Neuronal stem cell (in vitro differentiated cells): ENCODE measurements at places on chromosomes 1 and 21.

- no peak overlapping the region for H3K4me3 ChIP-seq
- DNase-seq: no peak
- no peak overlapping the region for H3K27ac ChIP-seq
- H3K27me3 ChIP-seq: no peaks in the 10 kb centered on the region
- H3K36me3 ChIP-seq: no peaks in the 10 kb centered on the region
Measured at GRCh38 chr1:171213559-171214454, 28.7 kb downstream of the FMO2 start.

- peak; percentile 91 for DNase-seq
- peak within 1 kb of the TSS; percentile 94 for H3K27ac ChIP-seq
- H3K27me3 ChIP-seq: no peaks in the 10 kb centered on the region
- H3K4me1 ChIP-seq: no peaks in the 10 kb centered on the region
Measured at GRCh38 chr1:70221238-70222121, at the start of gene SRSF11. SRSF11 (plus strand) TSS chr1:70221380; CDS start chr1:70221637, 257 bp downstream.

- H3K4me3 ChIP-seq: no peak overlapping the region
- no peaks in the 10 kb centered on the region for H3K36me3 ChIP-seq
- no peak for DNase-seq
Measured at GRCh38 chr1:244042293-244042692, 8.8 kb upstream of the ZBTB18 start.

DNA sequence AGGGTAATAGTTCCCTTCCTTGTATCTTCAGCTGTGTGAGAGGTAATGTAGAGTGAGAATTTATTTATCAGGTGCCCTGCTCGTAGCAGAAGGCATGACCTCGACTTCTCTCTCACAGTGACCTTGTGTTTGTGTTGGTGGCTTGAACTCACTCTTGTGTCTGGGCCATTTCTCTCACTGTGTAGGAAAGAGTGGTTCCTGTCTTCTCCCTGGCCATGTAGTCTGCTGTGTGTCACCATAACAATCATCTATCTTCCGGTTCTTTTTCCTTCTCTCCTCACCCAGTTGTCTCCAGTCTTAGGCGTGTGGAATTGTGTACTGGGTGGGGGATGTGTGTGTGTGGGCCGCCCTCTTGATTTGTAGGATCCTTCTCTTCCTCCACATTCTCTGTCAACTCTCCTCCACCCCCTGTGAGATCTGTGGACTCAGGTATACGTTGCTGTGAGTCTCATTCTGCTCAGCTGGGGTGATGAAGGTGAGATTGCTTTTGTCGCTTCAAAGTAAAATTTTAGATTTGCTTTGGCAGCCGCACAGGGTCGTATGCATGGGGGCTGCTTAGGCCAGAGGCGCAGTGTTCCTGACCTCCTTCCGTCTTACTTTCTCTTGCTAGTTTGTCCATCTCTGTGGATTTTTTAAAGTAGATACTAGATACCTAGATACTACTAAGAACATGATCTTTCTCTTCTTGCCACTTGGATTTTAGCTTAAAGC lies 31.6 kb downstream of the MAPKAPK2 start:
- H3K4me3 ChIP-seq: no peak overlapping the region
- peaks cover 5% of the 10 kb centered on the region for H3K4me1 ChIP-seq
- no peaks in the 10 kb centered on the region for H3K36me3 ChIP-seq

- H3K27me3 ChIP-seq: no peaks in the 10 kb centered on the region
- no peaks in the 10 kb centered on the region for H3K4me1 ChIP-seq
- H3K36me3 ChIP-seq: no peaks in the 10 kb centered on the region
- DNase-seq: no peak
- no peak overlapping the region for H3K4me3 ChIP-seq
Measured at GRCh38 chr21:44617071-44617501, 5.2 kb downstream of the KRTAP10-8 start.

DNA sequence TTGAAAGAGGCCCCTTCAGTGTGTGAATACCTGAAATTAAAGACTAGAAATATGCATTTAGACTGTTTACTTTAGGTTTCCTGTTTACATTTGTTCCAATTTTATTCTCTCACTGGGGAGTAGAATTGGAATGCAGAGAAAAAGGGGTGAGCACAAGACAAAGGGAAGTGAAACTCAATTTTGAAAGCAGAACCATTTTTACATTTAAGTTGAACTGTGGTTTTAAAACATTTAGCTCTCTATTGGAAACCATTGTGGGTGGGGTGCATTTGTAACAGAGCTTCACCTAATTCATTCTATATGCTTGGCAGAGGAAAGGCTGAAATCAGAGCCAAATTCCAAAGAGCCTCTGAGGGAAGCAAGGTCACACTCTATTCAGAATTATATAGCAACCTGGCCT lies 235.3 kb upstream of the C1orf105 start:
- no peak for DNase-seq
- H3K4me3 ChIP-seq: no peak overlapping the region

- no peak overlapping the region for H3K27ac ChIP-seq
- H3K36me3 ChIP-seq: peaks cover 1% of the 10 kb centered on the region
- DNase-seq: no peak
- H3K27me3 ChIP-seq: peaks cover 6% of the 10 kb centered on the region
- peaks cover 45% of the 10 kb centered on the region for H3K4me1 ChIP-seq
Measured at GRCh38 chr1:201021630-201022492, 1.7 kb downstream of the KIF21B start.

- no peak overlapping the region for H3K27ac ChIP-seq
- no peak for DNase-seq
- H3K4me1 ChIP-seq: peaks cover 15% of the 10 kb centered on the region
- H3K4me3 ChIP-seq: no peak overlapping the region
Measured at GRCh38 chr1:3186526-3186921, 117.5 kb downstream of the PRDM16 start.

DNA sequence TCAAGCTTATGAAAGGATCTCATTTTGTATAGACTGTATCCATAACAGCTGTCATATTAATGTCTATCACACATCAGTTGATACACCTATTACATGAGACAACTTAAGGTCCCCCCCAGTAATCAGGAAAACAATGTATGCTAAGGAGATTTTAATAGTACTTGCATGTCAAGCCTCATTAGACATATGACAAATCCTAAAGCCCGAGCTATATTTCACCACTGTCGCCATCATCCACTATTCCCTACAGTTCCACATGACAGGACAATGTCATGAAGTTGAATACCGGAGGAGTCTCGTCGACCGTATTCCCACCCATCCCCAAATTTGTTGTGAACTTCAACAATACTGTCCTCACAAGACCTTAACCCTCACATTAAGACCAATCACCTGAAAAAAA lies 3.4 kb downstream of the HMGN1 start:
- peaks cover 26% of the 10 kb centered on the region for H3K36me3 ChIP-seq
- H3K27me3 ChIP-seq: no peaks in the 10 kb centered on the region
- no peak overlapping the region for H3K27ac ChIP-seq
- H3K4me1 ChIP-seq: peaks cover 20% of the 10 kb centered on the region
- H3K4me3 ChIP-seq: no peak overlapping the region

DNA sequence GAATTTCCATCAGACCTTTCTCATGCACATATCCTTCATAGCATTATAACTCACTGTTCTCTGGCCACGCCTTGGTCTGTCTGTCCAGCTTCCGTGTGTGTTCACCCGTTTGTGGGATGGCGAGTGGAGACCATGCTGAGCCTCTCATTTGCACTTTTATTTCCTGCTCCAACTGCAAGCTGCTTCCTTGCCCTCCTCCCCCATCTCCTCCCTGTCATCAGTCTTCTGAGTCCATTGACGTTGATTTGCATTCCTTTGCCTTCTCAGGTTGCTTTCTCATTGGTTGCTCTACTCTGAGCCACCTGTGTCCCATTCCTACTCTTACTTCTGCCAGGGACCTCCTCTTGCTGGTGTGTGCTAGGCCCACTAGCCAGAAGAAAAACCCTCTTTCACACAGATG lies 146.4 kb downstream of the NOS1AP start:
- H3K4me1 ChIP-seq: peaks cover 24% of the 10 kb centered on the region
- H3K4me3 ChIP-seq: no peak overlapping the region

- H3K27me3 ChIP-seq: no peaks in the 10 kb centered on the region
- no peak for DNase-seq
- no peaks in the 10 kb centered on the region for H3K4me1 ChIP-seq
- H3K27ac ChIP-seq: no peak within 1 kb of the TSS
- H3K36me3 ChIP-seq: no peaks in the 10 kb centered on the region
Measured at GRCh38 chr1:173050865-173051264, at the start of gene TNFSF18. TNFSF18 (minus strand) TSS chr1:173050941; CDS start chr1:173050896, 45 bp downstream.

- no peaks in the 10 kb centered on the region for H3K27me3 ChIP-seq
- H3K4me3 ChIP-seq: no peak overlapping the region
- H3K27ac ChIP-seq: no peak overlapping the region
Measured at GRCh38 chr21:31366825-31367224, 22.8 kb upstream of the TIAM1 start.

DNA sequence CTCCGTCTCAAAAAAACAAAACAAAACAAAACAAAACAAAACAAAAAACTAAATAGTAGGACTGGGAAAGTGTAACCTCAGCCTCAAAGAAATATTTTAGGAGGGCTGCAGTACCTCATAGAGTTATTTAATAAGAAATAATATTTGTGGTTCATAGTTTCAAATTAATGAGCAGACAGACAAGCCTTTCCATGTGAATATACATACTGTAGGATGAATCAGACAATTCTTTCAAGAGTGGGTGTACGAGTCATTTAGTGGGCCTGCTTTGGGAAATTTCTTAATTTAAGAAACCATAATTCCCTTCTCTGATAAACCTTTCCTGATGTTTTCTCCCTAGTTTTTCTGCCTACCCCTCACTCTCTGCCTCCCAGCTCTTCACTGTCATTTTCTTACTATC lies 52.5 kb downstream of the CDC14A start:
- no peaks in the 10 kb centered on the region for H3K27me3 ChIP-seq
- DNase-seq: no peak
- H3K4me3 ChIP-seq: no peak overlapping the region
- H3K4me1 ChIP-seq: peaks cover 10% of the 10 kb centered on the region

- no peak for DNase-seq
- H3K27me3 ChIP-seq: no peaks in the 10 kb centered on the region
- no peaks in the 10 kb centered on the region for H3K36me3 ChIP-seq
- no peaks in the 10 kb centered on the region for H3K4me1 ChIP-seq
- H3K27ac ChIP-seq: no peak overlapping the region
Measured at GRCh38 chr1:86101616-86102015, 55.0 kb downstream of the COL24A1 start.

DNA sequence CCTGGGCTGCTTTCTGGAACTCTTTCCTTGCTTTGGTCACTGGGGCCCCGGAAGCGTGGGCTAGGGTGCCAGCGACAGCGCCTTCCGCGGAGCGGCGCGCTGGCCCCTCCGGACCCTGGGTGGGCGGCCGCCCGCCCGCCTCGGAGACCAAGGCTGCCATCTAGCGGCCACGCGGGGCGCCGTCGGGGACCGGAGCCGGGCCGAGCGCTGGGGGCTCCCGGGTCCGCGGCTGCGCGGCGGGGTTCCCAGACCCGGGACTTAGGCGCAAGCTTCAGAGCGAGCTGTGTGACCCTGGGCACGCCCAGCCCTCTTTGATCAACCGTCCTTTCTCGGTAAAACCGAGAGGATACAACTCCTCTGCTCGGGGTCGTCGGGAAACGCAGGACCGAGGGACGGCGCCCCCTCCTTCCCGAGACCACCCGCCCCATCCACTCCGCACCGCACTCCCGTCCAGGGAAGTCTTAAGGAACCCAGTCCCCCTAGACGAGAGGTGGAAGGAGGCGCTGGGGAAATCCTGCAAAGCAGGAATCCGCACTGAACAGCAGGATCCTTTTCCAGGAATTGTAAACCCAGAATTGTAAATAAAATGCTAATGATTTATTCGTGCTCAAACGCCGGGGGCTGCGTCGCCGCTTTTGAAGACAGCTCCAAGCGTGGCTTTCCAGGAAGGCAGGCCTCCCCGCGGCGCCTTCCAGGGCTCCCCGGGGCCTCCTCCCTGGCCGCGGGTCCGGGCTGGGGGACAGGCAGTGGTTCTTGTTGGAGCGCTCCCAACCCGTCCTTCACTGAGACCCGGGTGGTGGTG lies 41.2 kb downstream of the RRAGC start:
- DNase-seq: peak; percentile 76
- H3K27ac ChIP-seq: no peak overlapping the region
- no peaks in the 10 kb centered on the region for H3K36me3 ChIP-seq
- H3K27me3 ChIP-seq: no peaks in the 10 kb centered on the region
- H3K4me1 ChIP-seq: peaks cover 23% of the 10 kb centered on the region
- peak overlapping the region; percentile 73 for H3K4me3 ChIP-seq

- H3K27me3 ChIP-seq: peaks cover 2% of the 10 kb centered on the region
- DNase-seq: no peak
- H3K36me3 ChIP-seq: no peaks in the 10 kb centered on the region
- no peak overlapping the region for H3K27ac ChIP-seq
- H3K4me1 ChIP-seq: no peaks in the 10 kb centered on the region
Measured at GRCh38 chr21:41429925-41430491, 4.0 kb downstream of the MX1 start.

- H3K27me3 ChIP-seq: no peaks in the 10 kb centered on the region
- H3K4me1 ChIP-seq: no peaks in the 10 kb centered on the region
Measured at GRCh38 chr1:185514311-185514710, 197.3 kb upstream of the IVNS1ABP start.

GRCh38 chr1:40221977-40222772 lies 25.6 kb upstream of the TMCO2 start:
- no peak overlapping the region for H3K27ac ChIP-seq
- H3K4me3 ChIP-seq: no peak overlapping the region
- no peaks in the 10 kb centered on the region for H3K27me3 ChIP-seq
- no peaks in the 10 kb centered on the region for H3K4me1 ChIP-seq
- H3K36me3 ChIP-seq: peaks cover 63% of the 10 kb centered on the region

DNA sequence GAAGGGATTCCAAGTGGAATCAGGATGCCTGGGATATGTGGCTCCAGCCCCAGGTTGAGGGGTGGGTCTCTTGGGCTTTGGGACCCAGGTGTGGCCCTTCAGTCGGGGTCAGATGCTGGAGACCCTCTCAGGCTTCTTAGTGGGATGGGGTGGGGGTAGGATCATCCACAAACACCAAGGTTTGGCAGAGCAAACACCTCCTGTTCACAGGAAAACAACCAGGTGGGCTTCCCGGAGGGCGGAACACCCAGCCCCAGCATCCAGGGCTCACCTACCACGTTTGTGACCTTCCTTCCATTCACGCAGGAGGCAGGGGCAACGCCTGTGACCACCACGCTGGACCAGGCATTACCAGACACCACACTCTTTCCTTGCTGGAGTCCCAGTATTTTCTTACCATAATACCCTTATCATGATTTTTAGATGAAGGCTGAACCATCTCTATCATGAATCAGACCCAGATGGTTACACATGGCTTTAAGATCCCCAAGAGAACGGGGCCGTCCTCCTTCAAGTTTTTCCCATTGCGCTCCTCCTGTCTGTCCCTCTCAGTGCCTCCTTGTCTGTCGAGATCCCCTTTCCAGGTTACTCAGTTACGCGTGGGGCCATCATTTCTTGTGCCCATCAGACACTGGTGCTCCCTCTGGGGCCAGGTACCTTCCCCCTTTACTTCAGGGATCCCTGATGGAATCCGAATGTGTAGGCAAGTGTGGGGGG lies 428.2 kb downstream of the NPHP4 start:
- H3K27me3 ChIP-seq: no peaks in the 10 kb centered on the region
- no peak for DNase-seq
- no peak overlapping the region for H3K27ac ChIP-seq
